NCI-H1694 (cell line): ENCODE measurements at places on chromosomes 6 and 20.

DNA sequence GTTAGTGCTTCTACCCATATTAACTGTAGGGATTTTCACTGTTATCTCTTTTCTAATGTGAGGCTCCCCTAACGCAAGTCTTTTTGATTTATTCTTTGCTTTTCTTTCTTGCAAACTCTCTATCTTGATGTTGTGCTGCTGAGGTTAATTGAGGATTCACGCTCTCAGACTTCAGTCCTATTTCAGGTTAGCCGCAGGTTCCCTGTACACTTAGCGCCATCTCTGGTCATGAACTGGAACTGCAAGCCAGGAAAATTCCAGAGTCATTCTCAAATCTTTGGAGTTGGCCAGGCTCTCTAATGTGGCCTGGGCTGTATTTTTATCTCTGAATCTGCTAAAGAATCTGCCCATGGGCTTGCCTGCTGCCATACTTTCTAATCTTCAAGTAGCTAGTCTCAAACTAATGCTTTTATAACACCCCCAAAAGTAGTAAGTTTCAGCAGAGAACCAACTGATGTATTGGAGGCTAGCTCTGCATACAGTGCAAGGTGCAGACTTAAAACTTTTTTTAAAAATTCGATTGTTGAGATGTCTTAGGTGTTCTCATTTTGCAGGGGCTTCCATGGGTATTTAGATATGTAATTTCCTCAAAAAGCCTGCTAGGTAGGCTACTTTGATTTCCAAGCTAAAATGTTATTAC, 91.1 kb upstream of the OPRM1 start:
- DNase-seq, result no peak

GRCh38 chr6:85111481-85112011, 338.3 kb upstream of the NT5E start:
- no peak for DNase-seq

DNA sequence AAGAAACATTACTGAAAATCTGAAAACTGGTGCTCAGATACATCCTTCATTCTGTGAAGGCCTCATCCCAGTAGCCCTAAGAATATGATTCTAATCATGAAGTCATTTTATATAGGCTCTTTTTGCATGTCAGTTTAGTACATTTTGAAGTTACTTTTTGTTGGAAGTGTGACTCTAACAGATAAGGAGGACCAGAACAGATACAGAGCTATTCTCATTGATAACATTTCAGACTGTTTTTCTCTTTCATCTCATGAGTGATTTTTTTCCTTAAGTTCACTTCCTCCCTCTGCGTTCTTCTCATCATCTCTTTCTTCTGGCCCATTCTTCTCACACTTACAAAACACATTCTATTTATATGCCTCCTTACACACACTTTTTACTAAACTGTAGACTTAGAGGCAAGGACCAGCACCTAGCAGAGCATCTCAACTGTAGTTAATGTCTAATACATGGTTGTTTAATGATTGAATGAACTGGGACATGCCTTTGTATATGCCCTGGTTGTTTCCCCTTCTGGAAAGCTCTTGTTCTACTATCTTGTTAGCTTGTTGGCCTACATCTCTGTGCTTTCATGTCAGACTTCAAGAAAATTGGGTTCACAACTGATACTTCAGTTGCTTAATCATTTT, 8.7 kb downstream of the CTNNBL1 start:
- no peak for DNase-seq

- DNase-seq, result no peak
Measured at GRCh38 chr6:159984268-159984786, 15.4 kb downstream of the IGF2R start.

DNA sequence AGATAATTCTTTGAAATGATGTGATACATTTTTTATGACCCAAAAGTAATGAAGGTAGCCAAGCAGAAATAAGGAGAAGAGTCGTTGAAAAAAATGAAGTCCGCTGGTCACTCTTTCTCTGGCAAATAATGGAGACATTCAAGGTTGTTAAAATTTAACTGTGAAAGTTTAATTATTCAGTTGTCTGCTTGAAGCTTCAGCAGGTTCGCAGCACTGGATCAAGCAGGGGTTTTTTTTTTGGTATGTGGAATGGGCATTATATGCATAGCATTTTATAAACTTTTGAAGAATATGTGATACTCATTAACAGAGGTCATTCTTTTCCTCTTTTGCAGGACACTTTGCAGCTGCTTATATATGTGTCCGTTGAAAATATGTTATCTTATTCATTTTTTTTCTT, 21.6 kb upstream of the FUT9 start:
- DNase-seq, result no peak

DNA sequence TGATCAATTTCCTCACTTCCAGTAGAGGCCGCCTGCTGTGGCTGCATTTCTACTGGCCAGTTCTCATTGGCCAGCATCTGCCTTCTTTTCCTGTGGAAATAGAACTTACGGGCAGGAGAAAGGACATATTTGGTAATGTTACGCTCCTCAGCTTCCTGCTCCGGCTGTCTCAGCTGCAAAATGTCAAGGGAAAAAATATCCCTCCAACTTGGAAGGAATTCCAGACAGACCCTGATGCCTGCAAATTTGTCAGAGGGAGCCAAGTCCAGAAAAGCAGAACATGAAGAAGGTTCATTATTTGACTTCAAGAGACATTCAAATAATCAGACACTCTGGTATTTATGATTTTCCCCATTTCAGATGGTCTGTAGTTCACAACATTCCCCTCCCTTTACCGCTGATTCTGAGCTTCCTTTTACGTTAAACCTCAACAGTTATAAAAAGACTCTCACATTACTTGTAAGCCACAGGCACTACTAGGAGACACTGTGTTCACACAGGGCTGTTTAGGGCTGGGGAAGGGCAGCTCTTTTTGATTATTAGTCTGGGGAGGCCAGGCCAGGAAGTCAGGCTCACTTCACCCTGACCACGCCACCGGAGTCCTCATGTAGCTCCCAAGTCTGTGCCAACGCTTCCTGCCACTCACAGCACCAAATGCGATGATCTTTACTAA, 179.6 kb upstream of the CCN2 start:
- DNase-seq, result no peak

DNA sequence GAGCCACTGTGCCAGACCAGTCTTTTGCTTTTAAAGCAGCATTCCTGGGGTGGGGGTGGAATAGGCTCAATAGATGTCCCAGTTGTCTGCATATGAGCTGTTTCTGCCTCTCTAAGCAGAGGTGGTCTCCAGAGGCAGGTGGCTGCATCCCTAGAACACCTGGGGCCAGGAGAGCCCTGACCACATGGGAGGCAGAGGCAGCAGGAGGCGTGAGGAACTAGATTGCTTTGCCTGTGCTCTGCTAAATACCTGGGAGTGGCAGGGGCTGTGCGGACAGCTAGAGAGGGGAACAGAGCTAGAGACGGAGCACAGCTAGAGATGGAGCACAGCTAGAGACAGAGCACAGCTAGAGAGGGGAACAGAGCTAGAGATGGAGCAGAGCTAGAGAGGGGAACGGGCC, 29.1 kb upstream of the CLDN20 start:
- DNase-seq, result no peak

- no peak for DNase-seq
Measured at GRCh38 chr6:132405143-132405915, 4.1 kb upstream of the MOXD1 start.
